ENCODE measurements at places on chromosomes 6 and 20. TPM values are rescaled to one million over a fixed set of nuclear protein-coding genes. Genes with fewer than 3 reads are reported as not detected.

BMP7 gene
- total RNA-seq, result 30.5 TPM

PDSS2 gene
- 13.4 TPM for total RNA-seq

COL11A2 gene
- 0.38 TPM for total RNA-seq

GRCh38 chr6:25180630-25181349 lies 98.4 kb upstream of the CARMIL1 start:
- no peak for DNase-seq

- DNase-seq, result peak; percentile 5
Observed at GRCh38 chr20:16517946-16518783, 55.1 kb downstream of the KIF16B start.

GRCh38 chr6:156980515-156980914 lies 203.3 kb downstream of the ARID1B start:
- no peak for DNase-seq

GRCh38 chr6:126625019-126625418 lies 285.1 kb downstream of the CENPW start:
- no peak for DNase-seq

DNA sequence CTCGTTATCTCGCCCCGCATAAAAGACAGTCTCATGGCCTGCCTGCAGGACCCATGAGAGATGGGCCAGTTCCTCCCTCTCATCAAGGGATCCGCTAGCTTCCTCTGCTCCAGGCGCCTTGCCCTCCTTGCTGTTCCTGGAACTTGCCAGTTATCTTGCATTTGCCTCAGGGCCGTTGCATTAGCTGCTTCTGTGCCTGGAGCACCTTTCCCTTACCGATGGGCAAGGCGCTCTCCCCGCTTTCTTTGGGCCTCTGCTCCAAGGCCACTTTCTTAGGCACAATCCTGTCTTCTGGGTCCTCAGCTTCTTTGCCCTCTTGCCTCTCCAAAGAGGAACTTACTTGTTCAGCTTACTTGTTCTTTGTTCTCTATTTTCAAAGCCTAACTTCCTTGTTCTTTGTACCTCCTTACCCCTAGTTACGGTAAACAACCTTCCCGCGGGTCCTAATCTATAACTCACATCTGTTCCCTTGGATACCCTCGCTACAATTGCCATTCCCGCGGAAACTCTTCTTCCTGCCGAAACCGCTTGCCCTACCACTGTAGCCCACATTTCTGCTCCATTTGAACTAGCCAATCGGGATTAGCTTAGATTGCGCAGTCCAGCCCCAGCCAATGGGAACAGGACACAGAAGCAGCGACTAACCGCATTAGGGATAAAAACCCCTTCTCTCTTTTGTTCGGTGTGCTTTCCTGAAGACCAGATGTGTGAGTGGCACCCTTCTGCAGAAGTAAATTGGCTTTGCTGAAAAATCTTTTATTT lies 887 bp upstream of the NSFL1C start:
- DNase-seq, result no peak

All from kidney epithelial cell (primary cell).